ENCODE measurements at places on chromosomes 2 and 18. TPM values are rescaled to one million over a fixed set of nuclear protein-coding genes. Genes with fewer than 3 reads are reported as not detected.

- H3K4me3 ChIP-seq = no peak overlapping the region
- peaks cover 25% of the 10 kb centered on the region for H3K27me3 ChIP-seq
- H3K27ac ChIP-seq = no peak overlapping the region
- H3K4me1 ChIP-seq = no peaks in the 10 kb centered on the region
- peaks cover 32% of the 10 kb centered on the region for H3K36me3 ChIP-seq
These were observed 105.1 kb downstream of the BCL2L11 start for GRCh38 chr2:111225856-111226255.

GRCh38 chr2:8367833-8368232 lies 314.0 kb upstream of the ID2 start:
- peaks cover 6% of the 10 kb centered on the region for H3K4me1 ChIP-seq
- H3K36me3 ChIP-seq = peaks cover 2% of the 10 kb centered on the region
- H3K27ac ChIP-seq = no peak overlapping the region
- H3K4me3 ChIP-seq = no peak overlapping the region

GRCh38 chr18:13592246-13592645 lies 134.1 kb downstream of the FAM210A start:
- DNase-seq = no peak
- H3K4me3 ChIP-seq = no peak overlapping the region
- peak overlapping the region; percentile 6 for H3K27ac ChIP-seq
- H3K4me1 ChIP-seq = peaks cover 50% of the 10 kb centered on the region
- H3K27me3 ChIP-seq = no peaks in the 10 kb centered on the region
- H3K36me3 ChIP-seq = peaks cover 56% of the 10 kb centered on the region

Gene CCDC141
- 12.5 TPM for total RNA-seq

DNA sequence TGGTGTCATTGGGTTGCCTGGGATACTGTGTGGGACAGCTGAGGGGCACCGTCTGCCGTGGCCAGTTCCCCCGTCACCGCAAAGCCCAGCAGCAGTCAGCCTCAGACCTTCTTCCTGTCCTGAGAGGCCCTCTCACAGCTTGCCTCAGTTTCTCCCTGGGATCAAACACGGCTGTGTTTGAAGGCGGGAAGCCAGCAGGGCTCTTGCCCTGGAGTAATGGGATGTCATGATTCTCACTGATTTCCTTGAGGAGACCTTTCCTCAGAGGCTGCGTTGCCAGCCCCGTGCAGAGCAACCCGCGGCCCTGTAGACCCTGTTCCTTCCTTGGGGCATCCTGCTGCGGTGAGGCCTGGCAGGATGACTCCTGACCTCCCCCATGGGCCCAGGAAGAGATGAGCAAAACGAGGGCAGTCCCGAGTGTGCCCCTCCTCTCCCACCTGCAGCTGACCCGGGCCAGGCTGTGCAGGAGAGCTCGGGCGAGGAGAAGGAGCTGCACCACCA lies 13.9 kb upstream of the NFATC1 start:
- no peaks in the 10 kb centered on the region for H3K36me3 ChIP-seq
- H3K27me3 ChIP-seq = no peaks in the 10 kb centered on the region
- H3K4me1 ChIP-seq = peaks cover 6% of the 10 kb centered on the region
- H3K4me3 ChIP-seq = no peak overlapping the region

DNA sequence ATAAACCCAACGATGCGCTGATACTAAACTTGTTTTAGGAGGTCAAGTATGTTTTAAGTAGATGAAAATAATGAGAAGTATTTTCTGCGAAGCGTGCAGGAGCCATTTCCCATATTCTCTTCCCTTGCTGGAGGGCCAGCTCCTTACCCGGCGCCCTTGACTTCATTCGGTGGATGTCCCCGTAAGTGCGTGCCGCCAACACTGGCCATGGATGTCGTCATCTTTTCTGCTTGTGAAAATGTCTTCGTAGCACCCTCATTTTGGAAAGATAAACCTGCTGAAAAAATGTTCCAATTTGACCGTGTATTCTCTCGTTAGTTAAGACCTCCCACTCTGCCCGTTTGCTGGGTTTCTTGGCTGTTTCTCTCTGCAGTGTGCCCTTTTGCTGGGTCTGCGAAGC lies 127.5 kb downstream of the RTP5 start:
- H3K4me3 ChIP-seq = no peak overlapping the region
- H3K36me3 ChIP-seq = no peaks in the 10 kb centered on the region
- H3K4me1 ChIP-seq = no peaks in the 10 kb centered on the region
- peaks cover 3% of the 10 kb centered on the region for H3K27me3 ChIP-seq
- DNase-seq = no peak

GRCh38 chr2:23614701-23615100 lies 229.7 kb downstream of the KLHL29 start:
- no peak overlapping the region for H3K27ac ChIP-seq
- DNase-seq = no peak
- no peak overlapping the region for H3K4me3 ChIP-seq

DNA sequence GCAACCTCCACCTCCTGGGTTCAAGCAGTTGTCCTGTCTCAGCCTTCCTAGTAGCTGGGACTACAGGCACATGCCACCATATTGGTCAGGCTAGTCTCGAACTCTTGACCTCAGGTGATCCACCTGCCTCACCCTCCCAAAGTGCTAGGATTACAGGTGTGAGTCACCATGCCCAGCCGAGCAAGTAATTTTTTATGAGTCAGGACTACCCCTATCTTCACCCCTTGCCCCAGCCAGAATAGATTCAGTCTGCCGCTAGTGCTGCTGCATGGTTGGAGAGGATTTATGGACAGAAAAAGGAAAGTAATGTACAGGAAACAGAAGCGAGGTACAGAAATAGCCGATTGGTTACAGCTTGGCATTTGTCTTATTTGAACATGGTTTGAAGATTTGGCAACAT lies 48.9 kb downstream of the BMPR2 start:
- no peak overlapping the region for H3K27ac ChIP-seq
- no peaks in the 10 kb centered on the region for H3K27me3 ChIP-seq
- DNase-seq = no peak
- H3K36me3 ChIP-seq = peaks cover 9% of the 10 kb centered on the region
- H3K4me1 ChIP-seq = peaks cover 2% of the 10 kb centered on the region
- no peak overlapping the region for H3K4me3 ChIP-seq

DNA sequence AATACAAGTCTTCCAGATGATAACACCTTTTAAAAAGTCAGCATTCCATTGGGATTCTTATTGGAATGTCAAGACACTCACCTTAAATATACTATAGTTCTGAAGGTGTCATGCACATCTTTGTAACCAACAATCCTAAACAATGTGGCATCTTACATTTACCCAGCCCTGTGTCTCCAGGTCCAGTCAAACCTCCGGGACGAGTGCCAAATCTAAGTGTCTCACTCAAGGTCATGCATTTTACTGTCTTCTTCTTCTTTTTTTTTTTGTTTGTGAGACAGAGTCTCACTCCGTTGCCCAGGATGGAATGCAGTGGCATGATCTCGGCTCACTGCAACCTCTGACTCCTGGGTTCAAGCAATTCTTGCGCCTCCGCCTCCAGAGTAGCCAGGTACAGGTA lies 206.9 kb upstream of the FAM98A start:
- no peak overlapping the region for H3K27ac ChIP-seq
- H3K4me3 ChIP-seq = no peak overlapping the region
- no peak for DNase-seq
- no peaks in the 10 kb centered on the region for H3K4me1 ChIP-seq
- no peaks in the 10 kb centered on the region for H3K27me3 ChIP-seq
- H3K36me3 ChIP-seq = no peaks in the 10 kb centered on the region

Gene TIGD1
- total RNA-seq = 9.6 TPM

GRCh38 chr18:13235421-13235831 lies 16.9 kb downstream of the LDLRAD4 start:
- DNase-seq = no peak
- no peaks in the 10 kb centered on the region for H3K27me3 ChIP-seq
- H3K27ac ChIP-seq = no peak overlapping the region
- no peaks in the 10 kb centered on the region for H3K36me3 ChIP-seq

GRCh38 chr2:33084433-33084832 lies 137.7 kb downstream of the LTBP1 start:
- no peaks in the 10 kb centered on the region for H3K4me1 ChIP-seq
- no peaks in the 10 kb centered on the region for H3K36me3 ChIP-seq
- H3K27ac ChIP-seq = no peak overlapping the region
- H3K27me3 ChIP-seq = peaks cover 14% of the 10 kb centered on the region
- no peak overlapping the region for H3K4me3 ChIP-seq

DNA sequence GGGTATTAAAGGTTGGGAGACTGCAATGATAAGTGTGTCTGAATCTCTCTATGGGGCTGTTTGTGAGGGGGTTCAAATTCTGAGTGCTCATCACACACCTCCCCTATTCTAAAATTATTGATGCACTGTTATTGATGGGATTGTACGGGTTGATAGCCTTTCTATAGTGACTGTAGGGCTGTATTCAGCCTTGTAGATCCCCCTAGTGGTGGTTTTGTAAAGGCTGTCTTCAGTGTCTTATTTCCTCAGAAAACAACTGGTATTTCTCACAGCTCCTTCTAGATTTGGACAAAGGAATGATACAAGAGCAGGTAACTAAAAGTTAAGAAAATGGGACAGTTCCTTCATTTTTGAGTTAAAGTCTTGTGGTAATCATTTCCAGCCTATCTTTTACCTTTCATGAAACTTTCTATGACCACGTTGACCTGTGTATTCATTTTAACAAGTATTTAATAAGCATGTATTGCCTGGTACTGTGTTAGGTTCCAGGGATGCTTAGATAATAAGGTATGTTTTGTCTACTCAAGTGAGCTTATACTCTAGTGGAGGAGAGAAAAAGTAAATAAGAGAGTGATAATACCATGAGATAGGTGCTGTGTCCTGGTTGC lies 21.2 kb downstream of the SMAD4 start:
- no peak overlapping the region for H3K4me3 ChIP-seq
- peak overlapping the region; percentile 50 for H3K27ac ChIP-seq
- peaks cover 32% of the 10 kb centered on the region for H3K36me3 ChIP-seq
- DNase-seq = no peak
- H3K27me3 ChIP-seq = no peaks in the 10 kb centered on the region
- H3K4me1 ChIP-seq = peaks cover 24% of the 10 kb centered on the region

DNA sequence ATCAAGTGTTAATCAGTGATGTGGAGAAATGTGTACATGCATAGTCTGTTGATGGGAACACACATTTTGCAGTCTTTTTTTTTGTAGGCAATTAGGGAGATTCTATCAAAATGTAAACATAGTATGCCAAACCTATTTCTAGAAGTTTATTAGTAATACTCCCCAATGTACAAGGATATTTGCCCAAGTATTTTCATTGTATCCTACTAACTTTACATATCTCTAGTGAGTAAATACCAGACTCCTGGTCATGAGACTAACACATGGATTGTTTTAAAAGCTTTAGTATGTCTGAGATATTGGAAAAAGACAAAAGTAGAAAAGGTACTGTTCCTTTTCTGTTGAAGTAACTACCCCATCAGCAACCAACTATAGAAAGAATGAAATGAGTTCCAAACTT lies 513.0 kb downstream of the PTPRM start:
- no peaks in the 10 kb centered on the region for H3K36me3 ChIP-seq
- no peaks in the 10 kb centered on the region for H3K27me3 ChIP-seq
- no peak overlapping the region for H3K27ac ChIP-seq
- H3K4me1 ChIP-seq = no peaks in the 10 kb centered on the region

DNA sequence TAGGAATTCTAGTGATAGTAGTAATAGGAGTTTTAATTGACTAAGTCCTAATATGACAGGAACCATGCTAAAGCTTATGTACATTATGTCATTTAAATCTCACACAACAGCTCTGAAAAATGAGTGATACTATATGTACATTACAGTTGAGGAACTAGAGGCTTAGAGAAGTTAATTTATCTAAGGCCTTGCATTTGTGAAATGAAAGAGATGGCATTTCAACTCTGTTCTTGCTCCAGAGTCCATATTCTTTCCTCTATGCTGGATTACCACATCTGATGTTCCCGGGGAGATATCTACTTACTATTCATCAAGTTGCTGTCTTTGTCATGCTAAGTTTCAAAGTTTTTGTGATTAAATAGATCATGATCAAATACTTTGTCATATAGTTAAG lies 5.7 kb downstream of the AGPS start:
- no peaks in the 10 kb centered on the region for H3K27me3 ChIP-seq
- H3K36me3 ChIP-seq = peaks cover 33% of the 10 kb centered on the region
- H3K4me3 ChIP-seq = no peak overlapping the region
- peaks cover 61% of the 10 kb centered on the region for H3K4me1 ChIP-seq

- no peaks in the 10 kb centered on the region for H3K36me3 ChIP-seq
- no peak for DNase-seq
These were observed 2.4 kb upstream of the STK11IP start for GRCh38 chr2:219595256-219595655.
